ENCODE measurements at places on chromosomes 6 and 20.

DNA sequence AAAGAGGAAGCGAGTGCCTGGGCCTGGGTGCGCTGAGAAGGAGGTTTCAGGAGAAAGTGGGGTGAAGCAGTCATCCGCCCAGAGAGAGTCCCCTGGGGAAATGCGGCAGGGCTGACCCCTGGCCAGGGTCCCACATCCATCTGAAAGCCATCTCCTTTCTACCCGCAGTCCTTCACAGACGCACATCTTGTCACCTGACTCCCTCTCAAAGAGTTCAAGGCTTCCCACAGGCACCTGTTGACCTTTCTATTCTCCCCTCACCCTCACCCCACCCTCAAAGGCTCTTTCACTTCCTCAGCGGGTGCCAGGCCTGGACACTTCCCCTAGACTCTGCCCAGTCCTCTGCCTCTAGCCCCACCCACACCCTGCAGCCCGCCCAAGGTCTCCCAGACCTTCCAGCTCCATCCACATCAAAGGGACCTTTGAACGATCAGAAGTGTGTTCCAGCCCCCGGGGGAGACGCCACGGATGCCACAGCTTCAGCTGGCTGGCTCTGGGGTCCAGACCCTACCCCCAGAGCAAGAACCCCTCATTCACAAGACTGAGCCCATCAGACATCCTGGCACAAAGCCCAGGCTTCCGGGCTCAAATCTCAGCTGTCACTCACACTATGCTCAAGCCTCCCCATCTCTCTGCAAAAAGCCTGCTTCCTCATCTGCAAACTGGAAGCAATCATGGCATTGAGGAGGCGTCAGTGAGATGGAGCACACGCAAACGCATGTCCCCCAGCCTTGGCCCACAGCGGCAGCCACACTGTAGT is 2.1 kb downstream of the CTSZ start:
- DNase-seq: no peak

DNA sequence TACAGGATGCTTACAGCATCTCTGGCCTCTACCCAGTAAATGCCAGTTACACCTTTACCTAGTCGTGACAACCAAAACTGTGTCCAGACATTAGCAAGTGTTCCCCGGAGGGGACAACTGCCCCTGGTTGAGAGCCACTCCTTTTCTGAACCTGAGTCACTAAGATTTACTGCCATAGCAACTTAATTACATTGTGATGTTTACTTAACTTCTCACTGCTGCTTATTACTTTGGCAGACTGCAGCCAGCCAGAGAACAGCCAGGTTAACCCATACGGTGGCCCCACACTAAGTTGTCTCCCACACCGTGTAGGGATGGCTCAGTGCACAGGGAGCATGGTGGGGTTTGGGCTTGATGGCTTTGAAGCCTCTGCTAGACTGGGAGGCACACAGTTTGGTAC is 204.7 kb upstream of the SULF2 start:
- no peak for DNase-seq

GRCh38 chr20:258963-259362 is 1.4 kb downstream of the DEFB132 start:
- DNase-seq: no peak

GRCh38 chr6:56954403-56955170 is at the start of gene BEND6:
Gene BEND6, plus strand, starts transcription at chr6:56955107. Its CDS starts 26,704 bp downstream, at chr6:56981811.
- peak; percentile 78 for DNase-seq

DNA sequence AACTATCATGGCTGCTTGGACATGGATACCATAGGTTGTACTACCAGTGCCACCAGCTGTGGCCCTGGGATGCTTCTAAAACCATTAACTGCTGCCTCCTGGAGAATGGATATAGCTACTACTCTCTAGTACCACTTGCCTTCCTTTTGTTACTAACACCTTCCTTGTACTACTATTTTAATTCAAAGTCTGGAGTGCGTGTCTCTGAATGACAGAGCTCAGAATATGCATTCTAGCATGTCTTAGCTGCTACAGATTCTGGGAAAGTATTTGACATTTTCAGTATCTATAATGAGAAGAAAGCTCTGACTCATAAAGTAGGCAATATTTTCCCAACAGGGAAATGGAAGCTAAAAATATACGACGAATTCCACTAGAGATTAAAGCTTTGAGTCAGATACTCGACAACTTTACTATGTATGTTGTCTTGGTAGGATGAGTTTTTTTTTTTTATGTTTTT is 112.3 kb downstream of the PFDN4 start:
- DNase-seq: no peak

DNA sequence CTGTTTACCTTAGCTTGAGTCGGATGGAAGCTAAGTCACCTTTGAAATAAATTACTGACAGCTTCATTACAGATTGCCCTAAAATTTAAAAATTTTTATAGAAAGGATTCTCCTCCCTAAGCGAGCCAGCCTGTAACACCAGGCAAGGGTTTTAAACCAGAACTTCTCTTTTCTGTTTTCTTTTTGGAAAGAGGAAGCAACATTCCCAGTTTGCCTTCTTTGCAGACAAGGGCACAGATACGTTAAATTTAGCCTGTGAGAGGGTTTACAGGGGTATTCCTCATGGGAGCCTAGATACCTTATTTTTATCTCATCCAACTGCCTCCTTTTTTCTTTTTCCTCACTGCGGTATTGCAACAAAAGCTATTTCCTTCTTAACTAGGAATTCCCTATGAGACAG is 45.0 kb downstream of the GNAS start:
- no peak for DNase-seq

DNA sequence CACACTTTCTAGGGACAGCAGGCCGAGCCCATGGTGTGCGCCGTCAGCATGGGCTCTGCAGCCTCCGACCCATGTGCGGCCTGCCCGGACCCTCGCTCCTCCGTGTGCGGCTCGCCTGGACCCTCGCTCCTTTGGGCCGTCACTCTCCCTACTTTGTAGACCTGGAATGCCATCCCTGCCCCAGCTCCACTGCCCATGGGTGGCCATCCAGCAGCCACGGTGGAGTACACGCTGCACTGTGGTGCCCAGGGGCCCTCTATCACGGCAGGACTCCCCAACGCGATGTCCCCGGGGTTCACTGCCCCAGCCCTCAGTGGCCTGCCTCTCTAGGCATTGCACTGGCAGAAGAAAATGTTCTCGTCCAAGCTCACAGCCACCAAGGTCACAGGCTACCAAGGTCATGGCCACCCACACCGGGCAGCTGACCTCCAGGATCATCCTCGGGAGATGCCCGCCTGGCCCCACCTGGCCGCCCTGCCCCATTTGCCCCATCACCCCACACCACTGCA is 24.1 kb upstream of the MRGBP start:
- no peak for DNase-seq

DNA sequence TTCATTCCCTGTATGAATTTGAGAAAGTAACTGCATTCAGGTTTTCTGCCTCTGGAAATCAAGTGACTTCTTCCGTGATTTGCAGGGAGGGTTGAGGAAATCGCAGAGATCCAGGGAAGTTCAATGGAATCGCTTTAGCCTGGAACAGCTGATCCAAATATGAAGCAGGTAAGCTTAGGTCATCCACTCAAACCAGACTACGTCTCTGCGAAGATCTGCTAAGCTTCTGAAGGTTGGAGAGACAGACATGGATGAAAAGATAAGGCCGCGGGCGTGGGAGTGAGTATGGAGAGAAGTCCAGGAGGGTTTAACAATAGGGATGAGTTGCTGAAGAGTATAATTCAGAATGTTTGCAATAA is 34.2 kb upstream of the BTN3A2 start:
- no peak for DNase-seq

GRCh38 chr6:70863343-70863742 is 93.5 kb downstream of the B3GAT2 start:
- DNase-seq: no peak

- no peak for DNase-seq
These were observed 296.9 kb downstream of the HIVEP2 start for GRCh38 chr6:142648036-142648451.

GRCh38 chr20:41287327-41287726 is 30.2 kb downstream of the ZHX3 start:
- no peak for DNase-seq

- peak; percentile 59 for DNase-seq
These were observed 12.6 kb downstream of the DYNLT1 start for GRCh38 chr6:158631678-158632537.

GRCh38 chr6:31776485-31776988 is 591 bp downstream of the VWA7 start:
- DNase-seq: no peak
